ENCODE measurements at places on chromosomes 7 and 10.

GRCh38 chr7:45324683-45325237, 167.2 kb downstream of the RAMP3 start:
- DNase-seq, result no peak

DNA sequence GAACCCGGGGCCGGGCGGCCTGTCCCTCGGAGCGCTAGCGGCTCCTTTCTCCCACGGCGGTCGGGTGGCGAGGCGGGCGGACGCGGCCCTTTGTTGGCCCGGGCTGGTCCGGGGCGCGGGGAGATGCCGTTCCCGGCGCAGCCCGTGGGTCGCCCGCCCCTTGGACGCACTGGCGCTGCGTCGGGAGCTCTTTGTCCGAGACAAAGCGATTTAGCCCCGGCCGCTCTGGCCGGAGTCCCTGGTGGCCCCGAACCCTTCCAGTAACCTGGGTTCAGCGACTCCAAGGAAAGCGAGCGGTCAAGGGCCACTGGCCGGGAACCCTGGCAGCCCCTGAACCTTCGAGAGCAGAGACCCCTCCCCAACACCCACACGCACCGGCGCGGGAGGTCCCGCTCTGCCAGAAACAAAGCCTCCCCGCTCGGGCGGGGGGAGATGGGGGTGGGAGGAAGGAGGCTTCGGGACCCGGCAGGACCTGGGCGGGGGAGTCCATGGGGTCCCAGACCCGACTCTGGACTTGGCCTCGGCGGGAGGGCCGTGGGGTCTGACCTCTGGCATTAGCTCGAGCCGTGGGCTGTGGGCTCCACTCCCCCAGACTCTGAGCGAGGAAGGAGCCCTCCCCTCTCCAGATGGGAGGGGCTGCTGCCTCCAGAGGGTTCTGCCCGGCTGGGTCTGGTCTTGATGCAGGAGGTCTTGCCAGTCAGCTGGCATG, 836 bp downstream of the DPYSL4 start:
- DNase-seq, result no peak

GRCh38 chr7:140390034-140390433, 8.3 kb downstream of the SLC37A3 start:
- DNase-seq, result no peak

- DNase-seq, result no peak
Observed at GRCh38 chr7:42527004-42527403, 290.0 kb upstream of the GLI3 start.

GRCh38 chr7:129855234-129855673, 97.5 kb downstream of the UBE2H start:
- no peak for DNase-seq

- DNase-seq, result no peak
Observed at GRCh38 chr10:18418541-18419215, 232.7 kb downstream of the NSUN6 start.

DNA sequence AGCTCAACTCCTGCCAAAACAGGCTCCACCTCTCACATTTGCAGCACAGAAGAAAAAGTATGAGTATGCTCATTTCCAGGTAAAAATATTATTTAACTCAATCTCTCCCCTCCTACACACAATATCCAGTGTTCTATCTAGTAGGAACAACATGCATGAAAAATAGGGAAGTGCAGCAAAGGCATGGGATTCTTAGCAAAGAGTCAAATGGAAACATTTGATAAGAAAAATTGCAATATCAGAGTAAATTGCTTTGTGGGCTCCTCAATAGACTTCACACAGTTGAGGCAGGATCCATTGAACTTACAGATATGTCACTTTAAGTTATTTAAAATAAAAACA, 150.9 kb downstream of the ANK3 start:
- no peak for DNase-seq

DNA sequence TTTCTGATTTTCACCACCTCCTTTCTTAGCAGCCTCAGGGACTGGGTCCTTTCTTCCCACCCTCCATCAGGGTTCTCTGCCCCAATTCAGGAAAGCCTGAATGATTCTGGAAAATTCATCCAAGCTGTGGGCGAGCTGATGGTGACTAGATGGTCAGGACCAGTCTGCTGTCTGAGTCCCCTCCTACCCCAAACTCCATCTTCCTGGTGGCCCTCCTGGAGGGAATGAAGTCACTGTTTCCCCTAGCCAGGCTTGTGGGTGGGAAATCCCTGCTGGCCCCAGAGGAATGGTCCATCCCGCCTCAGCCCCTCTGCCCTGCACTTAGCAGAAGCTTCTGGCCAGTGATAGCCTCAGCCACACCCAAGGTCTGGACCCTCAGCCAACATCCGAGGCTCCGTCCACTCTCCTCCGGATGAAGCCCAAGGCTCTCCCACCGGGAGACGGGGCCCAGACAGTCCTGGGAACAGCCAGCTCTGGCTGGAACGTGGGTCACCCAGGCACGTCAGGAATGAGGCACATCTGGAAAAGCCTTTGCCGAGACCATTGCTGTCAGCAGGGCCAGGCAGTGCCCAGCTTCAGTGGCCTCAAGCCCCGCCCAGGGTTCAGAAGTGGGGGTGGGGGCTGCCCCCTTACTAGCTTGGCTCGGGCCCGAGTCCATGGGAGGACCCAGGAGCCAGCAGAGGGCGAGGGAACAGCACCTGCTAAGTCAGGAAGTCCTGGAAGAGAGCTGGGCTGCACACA, 4.0 kb upstream of the AQP1 start:
- DNase-seq, result no peak

DNA sequence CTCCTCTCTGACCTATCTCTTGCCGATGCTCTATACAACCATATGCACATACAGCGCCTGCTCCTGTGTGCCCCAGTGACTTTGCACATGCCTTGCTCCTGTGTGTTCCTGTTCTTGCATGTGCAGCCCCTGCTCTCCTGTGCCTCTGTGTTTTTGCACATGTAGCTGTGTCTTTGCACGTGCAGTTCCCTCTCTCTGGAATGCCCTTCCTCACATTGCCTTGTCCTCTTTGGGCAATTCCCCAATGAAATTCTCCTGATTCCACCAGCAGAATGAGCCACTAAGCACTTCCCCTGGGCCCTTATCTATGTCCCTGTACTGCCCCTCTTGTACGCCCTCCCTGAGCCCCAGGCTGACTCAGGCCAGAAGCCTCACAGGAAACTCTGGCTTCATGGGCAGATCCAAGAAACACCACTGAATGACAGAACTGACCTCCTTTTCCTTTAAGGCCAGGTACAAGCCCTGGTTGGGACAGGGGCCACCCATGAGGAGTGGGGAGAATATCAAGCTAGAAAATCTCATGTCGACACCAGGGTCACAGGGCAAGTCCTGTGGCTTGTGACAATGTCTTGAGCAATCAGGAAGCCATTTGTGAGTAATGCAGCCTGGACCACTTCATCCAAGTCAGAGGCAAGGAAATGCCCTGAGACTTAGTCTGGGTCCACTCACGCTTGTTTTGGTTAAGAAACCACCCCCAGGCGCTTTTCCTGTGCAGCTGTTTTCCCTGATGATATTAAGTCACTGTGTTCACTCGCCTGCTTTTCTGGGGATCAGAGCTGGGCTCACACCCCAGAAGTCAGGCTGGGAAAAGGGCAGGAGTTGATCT, 1.9 kb upstream of the ARHGAP22 start:
- DNase-seq, result no peak

GRCh38 chr10:129949411-129949810, 14.7 kb downstream of the EBF3 start:
- no peak for DNase-seq

- DNase-seq, result no peak
Observed at GRCh38 chr7:137886746-137887145, 40.0 kb upstream of the DGKI start.

GRCh38 chr7:45581271-45581780, 7.2 kb downstream of the ADCY1 start:
- no peak for DNase-seq

DNA sequence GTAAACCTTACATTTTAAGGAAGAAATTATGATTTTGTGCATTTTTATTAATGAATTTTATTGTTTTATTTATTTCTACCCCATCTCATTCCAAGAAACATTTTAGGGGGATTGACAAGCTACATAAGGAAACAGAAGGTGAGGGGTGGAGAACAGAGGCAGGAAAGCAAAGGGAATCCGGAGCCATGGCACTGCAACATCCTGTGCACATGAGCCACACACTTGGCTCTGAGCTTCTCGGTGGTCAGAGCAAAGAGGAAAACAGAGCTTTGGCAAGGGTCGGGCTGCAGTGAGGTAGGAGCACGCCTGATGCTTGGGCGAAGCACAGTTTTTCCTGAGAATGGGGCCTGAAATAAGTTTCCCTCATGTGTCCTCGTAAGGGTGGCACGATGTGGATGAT, 68.9 kb downstream of the COL13A1 start:
- DNase-seq, result no peak

GRCh38 chr10:51079331-51079730, 5.0 kb downstream of the PRKG1 start:
- no peak for DNase-seq

DNA sequence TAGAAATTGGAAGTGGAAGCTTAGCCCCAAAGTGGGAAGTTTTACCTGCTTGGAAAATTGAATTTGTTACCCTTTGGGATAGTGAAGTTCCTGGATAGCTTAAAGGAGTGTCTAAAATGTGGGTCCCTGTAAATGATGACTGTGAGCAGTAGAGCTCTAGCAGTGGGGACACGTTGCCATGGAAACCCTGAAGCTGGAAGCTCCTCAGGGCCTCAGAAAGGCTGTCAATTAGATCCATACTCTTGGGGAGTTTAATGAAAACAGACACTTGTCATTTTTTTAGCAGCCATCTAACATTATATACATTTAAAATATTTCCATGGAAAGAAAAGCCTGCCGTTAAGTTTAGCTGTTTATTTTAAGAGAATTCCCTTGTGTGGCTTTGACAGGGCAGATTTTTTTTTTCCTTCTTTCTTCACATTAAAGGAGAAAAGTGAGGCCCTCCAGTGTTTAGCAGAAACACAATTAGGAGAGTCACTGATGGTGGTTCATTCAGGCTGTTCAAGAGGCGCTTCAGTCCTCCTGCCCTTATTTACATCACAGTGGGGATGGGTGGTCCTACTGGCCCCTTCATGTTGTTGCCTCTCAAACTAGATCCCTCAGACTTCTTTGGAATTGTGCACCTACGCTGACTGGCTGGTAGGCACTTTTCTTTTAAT, 518.4 kb downstream of the CCSER2 start:
- no peak for DNase-seq

GRCh38 chr10:118980135-118980865, 49.2 kb upstream of the NANOS1 start:
- no peak for DNase-seq

GRCh38 chr7:112132051-112132694, 74.0 kb downstream of the DOCK4 start:
- no peak for DNase-seq

GRCh38 chr10:75883081-75884072, 452.0 kb downstream of the LRMDA start:
- no peak for DNase-seq

DNA sequence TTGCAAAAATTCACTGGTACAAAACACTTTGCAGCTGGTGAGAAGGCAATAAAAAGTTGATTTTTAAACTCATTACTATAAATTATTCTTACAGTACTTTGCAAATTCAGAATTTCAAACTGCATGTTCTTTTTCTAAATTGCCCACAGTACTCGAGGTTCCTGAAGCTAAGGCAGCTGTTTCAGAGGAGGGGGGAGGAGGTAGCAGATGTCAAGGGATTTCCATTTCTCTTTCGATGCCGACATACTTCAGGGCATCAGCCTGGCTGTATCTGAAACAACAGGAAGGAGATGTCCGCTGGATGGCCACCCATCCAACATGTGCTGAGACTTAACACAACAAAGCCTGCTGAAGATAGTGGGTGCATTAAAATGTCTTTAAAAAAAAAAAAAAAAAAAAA, 76.7 kb downstream of the EZH2 start:
- DNase-seq, result no peak

DNA sequence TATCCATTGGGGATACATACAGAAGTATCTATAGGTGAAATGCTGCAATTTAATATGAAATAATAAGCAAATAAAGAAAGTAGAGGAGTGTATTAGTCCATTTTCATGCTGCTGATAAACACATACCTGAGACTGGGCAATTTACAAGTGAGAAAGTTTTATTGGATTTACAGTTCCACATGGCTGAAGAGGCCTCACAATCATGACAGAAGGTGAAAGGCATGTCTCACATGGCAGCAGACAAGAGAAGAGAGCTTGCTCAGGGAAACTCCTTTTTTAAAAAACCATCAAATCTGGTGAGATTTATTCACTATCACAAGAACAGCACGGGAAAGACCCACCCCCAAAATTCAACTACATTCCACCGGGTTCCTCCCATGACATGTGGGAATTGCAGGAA, 82.8 kb upstream of the TRIM24 start:
- DNase-seq, result no peak

- DNase-seq, result no peak
Observed at GRCh38 chr10:49197171-49197570, 9.0 kb upstream of the TMEM273 start.

- DNase-seq, result peak; percentile 63
Observed at GRCh38 chr10:3803927-3804741, 19.1 kb upstream of the KLF6 start.

DNA sequence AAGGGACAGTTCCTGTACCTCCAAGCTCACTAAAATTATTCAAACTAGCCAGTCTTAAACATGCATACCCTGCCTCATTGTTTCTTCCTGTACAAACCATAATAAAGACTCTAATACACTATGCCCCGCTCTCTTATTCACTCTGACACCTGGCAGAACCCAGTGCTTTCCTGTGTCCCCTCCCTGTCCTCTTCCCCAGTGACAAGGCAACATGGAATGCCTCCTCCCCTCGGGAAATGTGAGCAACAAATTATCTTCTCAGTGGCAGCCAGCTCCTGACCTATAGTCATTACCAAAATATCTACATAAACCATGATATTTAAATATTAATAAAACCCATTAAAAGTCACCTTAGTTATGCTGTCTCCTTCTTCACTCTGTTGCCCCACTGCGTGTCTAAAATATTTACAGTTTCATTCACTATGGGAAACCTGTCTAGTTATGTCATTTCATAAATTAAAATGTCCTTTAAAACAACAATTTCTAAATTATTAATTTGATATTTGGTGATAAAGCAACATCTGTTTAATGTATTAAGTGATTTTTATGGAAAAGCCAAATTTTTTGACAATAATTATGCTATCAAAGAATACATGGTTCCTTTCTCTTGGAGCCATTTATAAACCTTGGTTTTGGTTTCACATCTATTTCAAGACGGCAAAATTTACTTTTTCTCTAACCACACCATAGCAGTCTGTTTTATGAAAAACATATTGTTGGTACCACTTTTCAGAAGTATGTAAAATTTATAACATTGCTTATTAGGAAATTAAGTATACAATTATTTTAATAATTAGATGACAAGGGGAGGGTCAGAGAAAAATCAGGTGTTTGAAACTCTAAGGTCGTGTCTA, 1355.2 kb downstream of the XPNPEP1 start:
- DNase-seq, result no peak
